ENCODE measurements at places on chromosomes 3 and 15. TPM values are rescaled to one million over a fixed set of nuclear protein-coding genes. Genes with fewer than 3 reads are reported as not detected.

DNA sequence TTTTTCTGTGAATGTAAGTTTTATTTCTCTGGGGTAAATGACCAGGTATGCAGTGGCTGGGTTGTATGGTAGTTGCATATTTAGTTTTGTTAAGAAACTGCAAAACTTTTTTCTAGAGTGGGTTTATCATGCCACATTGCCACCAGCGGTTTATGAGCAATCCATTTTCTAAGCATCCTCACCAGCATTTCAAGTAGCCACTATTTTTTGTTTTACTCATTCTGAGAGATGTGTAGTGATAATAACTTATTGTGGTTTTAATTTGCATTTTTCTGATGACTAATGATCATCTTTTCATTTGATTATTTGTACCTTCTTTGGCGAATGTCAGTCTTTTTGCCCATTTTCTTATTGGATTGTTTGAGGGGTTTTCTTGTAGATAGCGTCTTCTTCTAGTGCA, 56.2 kb downstream of the SPRED1 start:
- DNase-seq = no peak

- no peak for DNase-seq
These were observed 28.5 kb upstream of the TSEN2 start for GRCh38 chr3:12455740-12456139.

DNA sequence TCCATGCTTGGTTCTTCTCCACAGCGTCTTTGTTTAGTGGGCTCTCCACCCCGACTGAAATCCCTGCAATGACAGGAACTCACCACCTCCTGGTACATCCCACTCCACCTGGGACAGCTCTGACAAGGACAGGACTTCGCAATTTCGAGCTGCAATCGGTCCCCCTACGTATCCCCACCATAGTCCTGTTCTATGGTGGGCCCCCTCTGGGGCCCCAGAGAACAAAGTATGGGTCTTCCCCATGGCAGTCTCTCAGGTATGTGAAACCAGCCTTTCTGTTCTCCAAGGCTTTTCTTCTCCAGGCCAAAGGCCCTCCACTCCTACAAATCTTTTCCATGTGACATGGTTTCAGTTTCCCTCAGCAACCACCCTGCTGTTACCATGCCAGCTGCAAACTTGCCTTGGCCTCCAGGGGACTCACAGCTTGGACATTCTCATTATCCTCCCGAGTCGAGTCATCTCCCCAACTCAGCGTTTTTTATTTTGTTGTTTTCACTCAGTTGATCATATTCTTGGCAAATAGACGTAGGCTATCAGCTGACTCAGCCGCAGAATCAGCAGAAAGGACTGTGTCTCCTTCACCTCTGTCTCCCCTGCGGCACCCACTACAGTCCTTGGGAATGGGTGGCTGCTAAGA, 233.3 kb downstream of the OPA1 start:
- no peak for DNase-seq

GRCh38 chr3:195557322-195557721, 14.2 kb upstream of the PPP1R2 start:
- DNase-seq = no peak

DNA sequence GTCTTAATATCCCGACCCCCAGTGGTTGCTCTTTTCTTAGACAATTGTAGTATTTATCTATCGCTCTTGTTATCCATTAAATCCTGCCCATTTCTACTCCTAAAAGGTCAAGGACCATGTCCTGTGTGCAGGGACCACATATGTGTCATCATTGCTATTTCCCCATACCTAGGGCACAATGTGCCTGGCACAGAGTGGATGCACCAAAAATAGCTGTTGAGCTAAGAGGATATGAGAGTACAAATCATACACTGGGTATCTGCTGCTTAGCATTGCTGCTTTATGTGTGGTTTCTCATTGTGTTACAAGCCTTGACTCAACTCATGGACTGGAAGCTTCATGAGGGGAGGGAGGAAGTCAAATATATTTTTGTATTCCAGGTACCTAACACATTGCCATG, 3.4 kb upstream of the MITF start:
- DNase-seq = no peak

DNA sequence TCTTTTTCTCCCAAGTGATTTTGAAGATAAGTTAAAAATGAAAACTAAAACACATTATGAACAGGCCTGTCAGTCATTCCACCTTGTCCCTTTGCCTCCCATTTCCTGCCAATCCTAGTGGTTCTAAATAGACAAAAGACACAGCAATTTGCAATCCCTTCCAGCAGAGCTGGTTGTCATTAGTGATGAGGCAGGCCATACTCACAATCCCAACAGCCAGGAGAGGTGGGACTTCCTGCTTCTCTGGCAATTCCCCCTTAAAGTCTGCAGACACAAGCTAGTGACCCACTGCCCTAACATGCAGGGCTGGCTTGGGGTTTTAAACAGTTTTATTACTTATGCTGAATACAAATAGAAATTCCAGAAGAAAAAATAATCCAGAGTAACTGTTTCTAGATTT, 38.4 kb upstream of the RBP1 start:
- DNase-seq = no peak

- no peak for DNase-seq
These were observed 45.8 kb downstream of the ARHGAP31 start for GRCh38 chr3:119340014-119340413.

- DNase-seq = peak; percentile 61
These were observed 58.4 kb downstream of the MAP6D1 start for GRCh38 chr3:183766745-183767606.

The TRNT1 gene
- total RNA-seq = 22.8 TPM

The DUOX2 gene
- 0.08 TPM for total RNA-seq

The POLQ gene
- 11.9 TPM for total RNA-seq

All from Panc1 (cell line).